ENCODE measurements at places on chromosomes 4 and X.

- no peak for DNase-seq
These were observed 1388.9 kb downstream of the C4orf33 start for GRCh38 chr4:130484826-130485225.

- DNase-seq, result no peak
These were observed 19.2 kb downstream of the CC2D2A start for GRCh38 chr4:15488658-15489470.

DNA sequence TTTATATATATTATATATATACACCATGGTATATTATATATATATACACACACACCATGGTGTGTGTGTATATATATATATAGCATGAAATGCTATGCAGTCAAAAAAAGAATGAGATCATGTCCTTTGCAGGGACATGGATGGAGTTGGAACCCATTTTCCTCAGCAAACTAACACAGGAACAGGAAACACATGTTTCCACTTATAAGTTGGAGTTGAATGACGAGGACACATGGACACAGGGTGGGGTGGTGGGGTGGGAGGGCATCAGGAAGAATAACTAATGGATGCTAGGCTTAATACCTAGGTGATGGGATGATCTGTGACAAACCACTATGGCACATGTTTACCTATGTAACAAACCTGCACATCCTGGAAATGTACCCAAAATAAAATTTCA, 293.6 kb upstream of the NDST3 start:
- no peak for DNase-seq

DNA sequence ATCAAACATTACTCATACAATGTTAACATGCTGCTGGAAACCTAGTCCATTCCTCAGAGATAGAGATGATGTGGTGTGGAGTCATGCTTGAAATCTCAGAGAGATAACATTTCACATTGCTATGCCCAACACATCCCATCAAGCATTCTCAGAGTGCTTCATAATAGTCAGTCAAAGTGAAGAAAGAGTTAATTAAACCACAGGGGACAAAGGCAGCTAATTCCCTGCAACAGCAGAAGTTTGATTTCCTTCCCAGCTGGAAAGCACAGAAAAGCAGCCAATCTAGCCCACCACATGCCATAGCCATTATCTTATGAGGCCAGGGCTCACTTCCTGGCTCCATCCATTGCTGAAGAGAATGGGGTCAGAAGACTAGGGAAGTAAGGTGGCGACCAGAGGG, 8.9 kb downstream of the KDR start:
- DNase-seq, result no peak
